ENCODE measurements at places on chromosomes 7 and 10.

- DNase-seq, result no peak
Measured at GRCh38 chr7:129859183-129859582, 93.6 kb downstream of the UBE2H start.

DNA sequence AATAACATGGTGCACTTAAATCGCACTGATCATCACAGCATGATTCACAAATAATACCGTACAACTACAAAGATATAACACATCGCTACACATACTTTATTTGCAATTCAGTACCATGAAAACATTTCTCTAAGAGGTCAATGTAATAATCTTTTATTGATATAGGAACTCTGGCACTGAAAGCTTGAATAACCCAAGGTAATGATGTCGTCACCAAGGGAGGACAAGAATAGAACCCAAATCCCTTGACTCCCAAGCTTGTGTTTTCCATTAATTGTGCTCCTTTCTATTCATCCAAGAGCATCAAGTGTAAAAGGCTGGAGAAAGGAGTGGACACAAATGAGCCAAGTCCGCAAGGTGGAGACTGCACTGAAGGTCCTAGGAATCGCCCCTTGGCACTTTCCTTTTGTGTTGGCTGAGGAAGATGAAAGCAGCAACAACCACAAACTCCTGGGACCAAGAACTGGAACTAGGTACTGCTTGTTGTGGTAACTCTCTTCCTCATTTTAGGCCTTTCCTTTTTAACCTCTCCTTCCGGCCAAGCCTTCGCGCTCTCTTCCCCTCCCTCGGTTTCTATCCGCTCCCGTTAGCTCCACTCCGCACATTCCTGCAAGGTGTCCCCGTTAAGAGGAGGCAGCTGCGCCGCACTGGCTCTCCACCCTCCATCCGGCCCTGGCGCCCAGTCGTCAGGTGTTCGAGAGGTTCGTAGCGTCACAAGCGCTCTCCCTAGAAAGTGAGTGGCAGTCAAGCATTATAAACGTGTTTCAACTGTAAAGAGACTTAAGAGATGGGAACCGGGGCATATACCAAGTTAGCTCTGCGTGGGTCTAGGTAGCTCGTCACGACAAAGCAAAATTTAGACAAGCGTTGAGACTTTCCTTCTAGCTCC, 1.0 kb upstream of the CBLL1 start:
- no peak for DNase-seq

DNA sequence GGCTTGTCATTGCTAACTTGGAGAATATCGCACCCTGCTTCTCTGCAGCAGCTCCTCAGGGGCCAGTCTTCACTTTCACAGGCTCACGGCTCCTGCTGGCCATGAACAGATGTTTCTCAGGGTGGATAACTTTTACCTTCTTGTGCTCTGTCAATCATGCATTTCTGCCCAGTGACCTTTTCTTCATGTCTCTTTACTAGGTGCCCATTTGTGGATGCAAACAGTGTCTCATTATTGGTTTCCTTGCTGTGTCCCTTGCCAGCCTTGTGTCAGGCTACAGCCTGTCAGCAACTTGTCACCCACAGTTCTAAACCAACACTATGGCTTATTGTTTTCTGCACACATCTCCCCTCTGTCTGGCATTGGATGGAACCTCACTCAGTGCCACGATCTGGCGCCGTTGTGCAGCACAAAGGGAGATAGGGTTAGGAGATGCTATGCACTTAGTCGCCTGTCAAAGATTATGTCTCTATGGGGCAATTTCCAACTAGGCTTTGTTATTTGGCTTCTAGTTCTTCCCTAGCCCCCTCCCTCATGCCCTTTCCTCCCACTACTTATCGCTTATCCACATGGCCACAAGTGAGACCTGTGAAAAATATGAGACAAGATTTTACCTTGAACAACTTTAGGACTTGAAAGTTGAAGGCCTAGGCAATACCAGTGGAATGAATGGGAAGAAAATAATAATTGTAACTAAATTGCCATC, 45.7 kb upstream of the NXPH1 start:
- DNase-seq, result no peak

DNA sequence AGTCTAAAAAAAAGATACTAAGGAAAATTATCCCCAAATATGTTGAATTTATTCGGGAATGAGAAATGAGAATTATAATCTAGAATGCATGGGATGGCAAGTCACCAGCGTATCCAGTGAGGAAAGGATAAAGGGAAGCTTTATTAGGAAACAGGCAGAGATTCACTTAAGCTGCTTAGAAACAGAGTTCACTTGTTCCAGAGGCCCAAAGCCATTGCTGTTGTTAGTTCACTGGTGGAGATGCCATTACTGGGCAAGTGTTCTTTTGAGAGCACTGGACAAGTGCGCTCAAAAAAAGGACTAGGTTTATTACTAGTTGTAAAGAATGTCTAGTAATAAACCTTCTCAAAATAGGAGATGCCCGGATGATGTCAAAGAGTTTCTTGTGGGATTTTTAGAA, 51.2 kb downstream of the MICU1 start:
- no peak for DNase-seq

- no peak for DNase-seq
Measured at GRCh38 chr7:50412973-50413372, 37.2 kb downstream of the FIGNL1 start.

- no peak for DNase-seq
Measured at GRCh38 chr7:83267141-83267631, 104.5 kb upstream of the PCLO start.

DNA sequence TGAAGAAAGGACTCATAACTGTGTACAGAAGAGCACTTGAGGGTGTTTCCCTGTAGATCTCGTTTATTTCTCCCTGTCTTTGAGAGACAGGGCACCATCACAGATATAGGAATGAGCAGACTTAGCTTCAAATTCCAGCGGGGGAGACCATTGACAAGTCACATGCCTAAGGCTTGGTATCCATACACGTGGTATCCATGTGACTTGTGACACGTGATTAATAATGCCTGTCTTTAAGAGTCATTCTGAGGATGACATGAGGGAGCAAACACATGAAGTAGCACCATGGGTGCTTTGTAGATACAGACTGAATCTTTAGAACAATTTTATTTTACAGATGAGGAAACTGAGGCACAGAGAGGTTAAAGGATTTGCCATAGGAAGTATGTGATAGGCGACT, 292.3 kb downstream of the POU6F2 start:
- DNase-seq, result no peak

GRCh38 chr10:84552478-84552877, 224.1 kb downstream of the CCSER2 start:
- no peak for DNase-seq
